ENCODE measurements at places on chromosomes 12 and 14. TPM values are rescaled to one million over a fixed set of nuclear protein-coding genes. Genes with fewer than 3 reads are reported as not detected.

The IAPP gene
- not detected for total RNA-seq

DNA sequence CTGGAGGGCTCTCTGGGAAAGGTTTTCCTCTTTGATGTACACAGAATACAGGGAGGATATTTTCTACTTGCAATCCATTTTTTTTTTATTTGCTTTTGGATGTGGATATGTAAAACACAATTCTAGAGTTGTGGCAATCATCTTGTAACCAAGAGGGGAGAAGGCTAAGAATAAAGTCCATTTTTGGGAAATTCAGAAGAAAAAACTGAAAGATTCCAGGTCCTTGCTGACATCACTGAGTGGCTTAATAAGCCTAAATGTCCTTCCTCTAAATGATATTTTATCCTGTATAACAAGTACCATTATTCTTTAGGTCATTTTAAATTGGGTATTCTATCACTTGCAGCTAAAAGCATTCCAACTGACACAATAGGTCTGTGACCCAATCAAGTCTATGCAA is 64.0 kb downstream of the PPP1R12A start:
- DNase-seq = no peak
- peaks cover 10% of the 10 kb centered on the region for H3K36me3 ChIP-seq
- no peaks in the 10 kb centered on the region for H3K27me3 ChIP-seq
- no peak overlapping the region for H3K4me3 ChIP-seq
- H3K4me1 ChIP-seq = no peaks in the 10 kb centered on the region

The KRT77 gene
- total RNA-seq = not detected

GRCh38 chr14:38189930-38190726 is 17.6 kb upstream of the SSTR1 start:
- H3K27ac ChIP-seq = no peak overlapping the region
- no peaks in the 10 kb centered on the region for H3K27me3 ChIP-seq
- no peaks in the 10 kb centered on the region for H3K36me3 ChIP-seq
- H3K4me1 ChIP-seq = no peaks in the 10 kb centered on the region
- no peak for DNase-seq

DNA sequence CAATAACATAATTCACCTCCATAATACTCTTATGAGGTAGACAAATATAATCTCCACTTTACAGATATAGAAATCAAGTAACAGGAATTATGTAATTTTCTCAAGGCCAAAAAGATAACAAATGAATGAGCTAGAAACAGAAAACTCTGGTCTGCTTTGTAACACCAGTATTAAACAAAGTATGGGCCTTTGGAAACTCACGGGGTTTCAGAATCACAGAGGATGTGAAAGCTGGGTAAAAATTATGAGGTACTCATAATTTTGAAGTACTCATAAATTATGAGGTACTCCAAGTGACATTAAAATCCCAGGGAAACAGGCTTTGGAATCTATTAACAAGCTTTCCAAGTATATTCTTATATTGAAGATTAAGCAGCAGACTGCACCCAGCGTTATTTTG is 140.2 kb downstream of the MED13L start:
- H3K4me3 ChIP-seq = no peak overlapping the region
- no peaks in the 10 kb centered on the region for H3K27me3 ChIP-seq
- no peaks in the 10 kb centered on the region for H3K36me3 ChIP-seq
